Left ventricle myocardium inferior (tissue), 1 donor: ENCODE measurements at places on chromosomes 1 and 21. TPM values are rescaled to one million over a fixed set of nuclear protein-coding genes. Genes with fewer than 3 reads are reported as not detected.

Gene NPHS2
- not detected for total RNA-seq

Gene DMBX1
- total RNA-seq: not detected

Gene ANKRD65
- 1.7 TPM for total RNA-seq

Gene HAO2
- not detected for total RNA-seq

Gene SLC35F3
- total RNA-seq: not detected

Gene GSTM2
- total RNA-seq: 67.3 TPM

Gene KCNE2
- total RNA-seq: not detected

GRCh38 chr1:64162151-64162550 is 41.3 kb upstream of the UBE2U start:
- DNase-seq: no peak

- DNase-seq: no peak
Observed at GRCh38 chr1:185808631-185809030, 74.4 kb downstream of the HMCN1 start.

- DNase-seq: no peak
Observed at GRCh38 chr1:118481126-118481525, 296.1 kb upstream of the SPAG17 start.

DNA sequence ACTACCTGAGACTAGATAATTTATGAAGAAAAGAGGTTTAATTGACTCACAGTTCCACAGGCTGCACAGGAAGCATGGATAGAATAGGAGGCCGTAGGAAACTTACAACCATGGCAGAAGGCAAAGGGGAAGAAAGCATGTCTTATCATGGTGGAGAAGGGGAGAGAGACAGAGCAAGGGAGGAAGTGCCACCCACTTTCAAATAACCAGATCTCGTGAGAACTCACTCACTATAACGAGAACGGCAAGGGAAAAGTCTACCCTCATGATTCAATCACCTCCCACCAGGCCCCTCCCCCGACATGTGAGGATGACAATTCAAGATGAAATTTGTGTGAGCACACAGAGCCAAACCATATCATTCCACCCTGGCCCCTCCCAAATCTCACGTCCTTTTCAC is 4.7 kb upstream of the C21orf91 start:
- no peak for DNase-seq

DNA sequence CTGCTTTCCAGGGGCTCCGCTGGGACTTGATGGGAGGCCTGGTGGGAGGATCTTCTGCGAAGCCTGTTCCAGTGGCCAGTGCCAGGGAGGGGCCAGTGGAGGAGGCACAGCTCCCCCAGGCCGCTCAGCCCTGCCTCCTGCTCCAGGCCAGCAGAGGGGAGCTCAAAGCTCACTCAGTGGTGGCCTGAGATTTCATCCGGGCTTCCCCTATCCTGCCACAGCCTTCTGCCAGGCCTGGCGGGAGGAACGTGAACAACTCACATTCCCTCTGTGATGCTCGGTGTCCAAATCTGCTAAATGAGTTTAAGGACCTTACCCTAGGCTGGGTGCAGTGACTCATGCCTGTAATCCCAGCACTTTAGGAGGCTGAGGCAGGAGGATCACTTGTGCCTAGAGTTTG is 3.3 kb downstream of the CLCNKB start:
- DNase-seq: no peak

GRCh38 chr21:46058431-46059145 is 39.3 kb upstream of the COL6A2 start:
- no peak for DNase-seq

DNA sequence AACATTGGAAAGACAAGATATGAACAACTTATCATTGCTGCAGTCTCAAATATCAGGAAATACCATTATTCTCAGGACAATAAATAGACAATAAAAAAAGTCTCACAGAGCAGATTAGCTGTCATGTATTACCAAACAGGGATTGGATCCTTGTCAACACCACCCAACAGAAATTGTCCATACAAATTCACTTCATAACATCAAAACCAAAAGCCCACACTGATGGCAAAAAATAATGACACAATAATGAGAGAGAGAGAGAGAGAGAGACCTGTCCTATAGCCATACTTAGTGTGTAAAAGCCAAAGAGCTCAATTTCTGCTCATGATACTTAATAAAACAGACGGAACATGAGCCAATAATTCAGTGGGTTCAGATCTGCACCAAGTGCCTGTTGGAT is 96.5 kb downstream of the PPIAL4G start:
- DNase-seq: no peak

GRCh38 chr1:67148516-67149178 is 13.9 kb upstream of the C1orf141 start:
- no peak for DNase-seq

DNA sequence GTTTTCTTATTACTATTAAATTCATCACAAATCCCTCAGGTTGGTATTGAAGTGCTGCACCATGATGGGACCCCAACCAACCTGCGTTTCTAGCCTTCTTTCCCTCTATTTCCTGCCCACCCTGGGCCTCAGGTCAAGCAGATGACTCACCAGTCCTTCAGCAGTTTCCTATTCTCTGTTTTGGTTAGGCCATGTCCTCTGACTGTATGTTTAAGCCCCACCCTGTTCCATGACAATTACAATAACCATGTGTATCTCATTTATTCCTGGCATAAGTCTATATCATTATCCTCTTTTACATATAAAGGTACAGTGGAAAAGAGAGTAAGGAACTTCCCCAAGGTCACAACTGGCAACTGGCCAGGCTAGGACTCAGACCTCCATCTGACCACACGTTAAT is 5.3 kb upstream of the FAM78B start:
- DNase-seq: no peak

DNA sequence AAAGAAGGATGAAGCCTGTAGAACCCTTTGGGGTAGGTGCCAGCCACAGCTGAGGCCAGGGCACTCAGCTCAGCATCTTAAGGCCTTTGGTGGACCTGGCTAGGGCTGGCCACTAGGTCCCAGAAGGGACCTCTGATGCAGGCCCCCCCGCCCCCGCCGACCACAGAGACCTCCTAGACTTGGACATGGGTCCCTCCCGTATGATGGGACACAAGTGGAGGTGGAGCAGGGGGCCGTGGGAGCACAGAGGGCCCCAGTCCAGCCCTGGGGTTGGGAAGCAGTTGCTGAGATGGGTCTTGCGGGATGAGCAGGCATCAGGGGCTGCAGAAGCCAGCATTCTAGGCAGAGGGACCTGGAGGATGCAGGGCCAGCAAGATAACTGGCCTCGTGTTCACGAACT is 3.2 kb downstream of the B4GALT2 start:
- no peak for DNase-seq

GRCh38 chr1:216847397-216848036 is 124.3 kb upstream of the ESRRG start:
- no peak for DNase-seq

- no peak for DNase-seq
Observed at GRCh38 chr1:113903501-113904292, 902 bp downstream of the AP4B1 start.

GRCh38 chr1:205542367-205542766 is 37.9 kb downstream of the CDK18 start:
- no peak for DNase-seq

DNA sequence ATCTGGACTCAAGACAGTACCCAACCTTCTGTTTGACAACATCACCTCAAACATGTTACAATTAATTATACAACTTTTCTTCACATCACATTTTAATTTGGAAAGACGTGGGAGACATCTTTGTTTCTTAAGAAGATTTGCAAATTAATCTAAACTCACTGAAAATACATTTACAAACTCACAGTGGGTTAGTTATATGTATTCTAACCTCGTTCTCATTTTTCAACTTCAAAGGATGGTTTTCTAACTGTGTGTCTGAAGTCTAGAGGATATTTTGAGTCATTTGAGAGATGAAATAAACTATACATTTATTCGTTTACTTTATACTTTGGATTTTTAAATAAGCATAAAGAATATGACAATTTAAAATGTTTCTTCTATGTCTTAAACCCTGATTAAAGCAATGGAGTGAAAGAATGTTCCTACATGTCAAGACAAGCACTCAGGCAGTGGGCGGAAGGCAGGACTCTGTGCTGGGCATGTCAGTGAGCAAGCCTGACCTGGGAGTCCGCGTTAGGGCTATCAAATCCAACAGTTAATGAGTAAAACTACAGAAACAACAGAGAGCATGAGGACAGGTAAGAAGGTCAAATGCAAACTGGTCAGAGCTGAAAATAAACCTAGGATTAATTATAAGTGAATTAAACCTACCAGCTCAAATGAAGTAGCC is 76.5 kb upstream of the CTTNBP2NL start:
- DNase-seq: no peak

DNA sequence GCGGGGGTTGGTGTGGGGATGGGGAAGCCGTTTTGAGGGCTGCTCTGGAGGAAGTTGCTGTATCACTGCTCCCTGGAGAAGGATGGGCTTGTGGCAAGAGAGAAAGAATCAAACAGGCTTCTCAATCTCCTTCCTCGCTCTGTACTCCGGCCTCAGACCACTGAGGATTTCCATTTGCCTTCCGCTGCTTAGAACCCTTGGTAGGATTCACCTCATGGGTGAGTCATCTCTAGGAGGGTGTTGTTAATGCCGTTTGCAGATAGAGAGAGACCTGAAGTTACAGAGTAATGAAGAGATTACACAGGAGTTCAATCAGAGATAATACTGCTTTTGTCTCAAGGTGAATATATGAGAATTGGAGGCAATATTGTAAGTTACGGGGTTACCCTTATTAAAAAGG is 15.3 kb downstream of the SLC35F3 start:
- DNase-seq: no peak
